ENCODE measurements at places on chromosomes 2 and 18.

GRCh38 chr2:98806236-98806697, 75.3 kb upstream of the MGAT4A start:
- no peak for DNase-seq

GRCh38 chr2:125711075-125711474, 944.9 kb upstream of the GYPC start:
- no peak for DNase-seq

DNA sequence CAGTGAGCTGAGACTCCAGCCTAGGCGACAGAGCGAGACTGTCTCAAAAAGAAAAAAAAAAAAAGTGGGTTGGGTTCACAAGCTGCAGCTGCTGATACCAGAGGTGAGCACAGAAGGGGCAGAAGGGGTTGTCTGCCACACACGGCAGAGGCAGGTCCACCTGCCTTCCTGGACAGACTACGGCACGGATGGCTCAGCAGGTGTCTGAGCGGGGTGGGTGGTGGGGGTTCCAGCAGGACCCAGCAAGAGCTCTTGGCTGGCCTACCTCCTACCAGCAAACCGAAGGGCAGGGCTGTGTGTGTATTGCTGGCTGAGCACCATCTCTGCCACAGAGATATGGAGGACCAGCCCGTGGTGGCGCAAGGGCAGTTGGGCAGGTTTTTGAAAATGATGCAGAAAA, 130.4 kb upstream of the ASB18 start:
- DNase-seq: no peak

DNA sequence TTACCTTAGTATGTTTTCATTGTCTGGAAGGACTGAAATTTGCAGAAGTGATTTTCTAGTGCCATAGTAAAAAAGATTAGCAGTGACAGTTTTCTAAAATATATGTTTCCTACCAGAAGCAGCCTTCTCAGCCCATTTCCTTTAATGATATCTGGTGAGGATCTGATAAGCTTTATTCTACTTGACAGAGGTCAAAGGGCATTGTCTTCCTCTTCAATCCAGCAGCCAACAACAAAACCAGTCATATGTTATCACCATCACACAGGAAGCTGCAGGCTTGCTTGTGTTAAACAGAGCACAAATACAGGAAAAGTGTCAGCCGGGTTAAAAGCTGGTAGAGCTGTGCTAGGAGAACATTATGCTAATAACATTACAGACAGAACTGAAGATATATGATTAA, 35.6 kb upstream of the ZSWIM2 start:
- DNase-seq: no peak

DNA sequence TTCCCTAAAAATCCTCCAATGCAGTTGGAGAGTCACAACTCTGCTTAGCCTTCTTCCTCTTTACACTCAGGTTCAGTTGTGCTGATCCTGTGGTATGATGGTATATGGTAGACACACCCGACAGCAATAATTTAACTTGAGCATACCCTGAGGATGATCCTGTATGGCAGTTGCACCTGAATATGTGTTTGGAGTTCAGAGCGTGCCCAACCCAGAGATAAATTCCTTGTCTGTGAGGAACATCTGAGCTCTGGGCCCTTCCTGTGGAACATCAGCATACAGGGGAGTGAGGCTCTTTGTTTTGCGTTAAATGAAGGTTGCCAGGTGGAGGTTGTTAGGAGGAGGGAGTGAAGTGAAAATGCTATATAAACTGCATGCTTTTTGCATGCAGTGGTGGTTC, 187.7 kb downstream of the MYO3B start:
- no peak for DNase-seq

DNA sequence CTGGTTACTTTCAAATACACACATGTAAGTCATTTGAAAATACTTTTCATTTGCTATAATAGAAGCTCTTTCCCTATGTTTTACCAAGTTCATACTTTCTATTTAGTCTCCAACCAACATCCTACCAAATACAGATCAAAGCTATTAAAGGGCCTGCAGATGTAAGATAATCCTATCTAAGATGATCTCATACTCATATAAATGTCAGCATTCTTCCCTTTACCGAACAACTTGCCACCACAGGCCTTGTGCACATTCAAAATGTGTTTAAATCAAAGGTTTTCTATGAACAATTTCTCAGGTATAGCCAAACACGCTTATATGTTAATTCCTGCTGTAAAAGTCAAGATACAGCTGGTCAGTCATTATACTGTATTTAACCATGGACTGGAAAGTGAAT, 23.3 kb downstream of the KCTD18 start:
- no peak for DNase-seq

- DNase-seq: no peak
These were observed 10.4 kb downstream of the TOGARAM2 start for GRCh38 chr2:28991460-28991859.

DNA sequence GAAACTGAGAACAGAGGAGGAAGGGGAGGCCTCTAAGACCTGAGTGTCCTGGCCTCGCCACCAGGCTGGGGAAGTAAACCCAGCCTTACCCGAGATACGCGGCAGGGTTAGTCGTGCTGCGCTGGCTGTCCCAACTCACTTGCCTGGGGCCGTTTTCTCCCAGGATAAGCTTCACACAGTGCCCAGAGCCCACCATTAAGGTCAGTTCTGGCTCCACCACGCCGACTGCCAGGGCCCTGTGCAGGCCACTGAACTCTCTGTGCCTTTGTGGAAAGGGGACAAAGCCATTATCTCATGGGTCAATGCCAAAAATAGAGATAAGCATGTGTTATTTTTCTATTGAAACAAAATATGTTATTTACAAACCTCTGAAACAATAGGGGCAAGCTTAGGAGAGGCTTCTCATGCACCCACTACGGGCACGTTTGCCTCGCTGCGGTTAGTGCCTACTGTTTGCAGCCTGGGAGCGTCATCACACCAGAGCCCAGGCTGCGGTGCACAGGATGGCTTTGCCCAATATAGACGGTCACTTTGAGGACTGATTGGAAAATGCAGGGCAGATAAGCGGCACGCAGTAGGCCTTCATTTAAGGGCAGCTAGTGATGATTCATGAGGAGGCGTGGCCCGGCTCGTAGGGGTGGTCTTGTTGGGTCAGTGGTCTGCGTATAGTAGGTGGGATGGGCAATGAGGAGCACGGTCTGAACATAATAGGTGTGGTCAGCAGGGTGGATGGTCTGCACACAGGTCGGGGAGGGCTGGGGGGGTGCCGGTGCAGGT, 242.1 kb downstream of the GLI2 start:
- DNase-seq: no peak

DNA sequence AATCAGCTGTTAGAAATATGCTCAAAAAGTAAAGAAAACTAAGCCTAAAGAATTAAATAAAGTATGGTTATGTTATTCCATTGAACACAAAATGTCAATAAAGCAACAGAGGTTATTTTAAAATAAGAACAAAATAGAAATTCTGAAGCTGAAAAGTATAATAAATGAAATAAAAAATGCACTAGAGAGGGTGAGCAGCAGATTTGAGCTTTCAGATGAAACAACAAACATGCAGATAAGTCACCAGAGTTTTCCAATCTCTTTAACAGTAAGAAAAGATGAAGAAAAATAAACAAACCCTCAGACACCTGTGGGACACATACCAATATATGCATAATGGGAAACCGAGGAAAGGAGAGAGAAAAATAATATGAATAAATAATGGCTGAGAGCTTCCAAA, 70.3 kb upstream of the SLC9A2 start:
- no peak for DNase-seq
